Activated CD4-positive, alpha-beta memory T cell treated with anti-CD3 and anti-CD28 coated beads, Interleukin-2, amount 10 ng/mL, durations not matched to agents 7 days and 5 days (primary cell): ENCODE measurements at places on chromosomes 3 and 15.

DNA sequence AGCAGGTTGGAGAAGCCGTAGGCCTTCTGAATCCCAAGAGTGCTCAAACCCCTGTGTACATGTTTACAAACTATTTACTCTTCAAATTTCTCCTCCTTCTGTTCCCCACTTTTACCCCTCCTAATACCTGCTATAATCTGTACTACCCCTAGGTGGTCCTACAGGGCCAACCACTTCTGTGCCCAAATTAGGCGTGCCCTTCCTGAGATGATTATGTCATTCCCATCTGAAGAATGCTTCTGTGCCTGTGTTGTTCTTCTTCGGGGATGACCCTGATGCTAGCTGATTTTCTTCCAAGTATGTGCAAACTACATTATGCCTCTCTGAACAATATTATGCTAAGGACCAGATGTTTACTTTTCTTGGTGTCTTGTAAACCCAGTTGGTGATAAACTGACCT is 20.5 kb downstream of the RBP2 start:
- DNase-seq = no peak

DNA sequence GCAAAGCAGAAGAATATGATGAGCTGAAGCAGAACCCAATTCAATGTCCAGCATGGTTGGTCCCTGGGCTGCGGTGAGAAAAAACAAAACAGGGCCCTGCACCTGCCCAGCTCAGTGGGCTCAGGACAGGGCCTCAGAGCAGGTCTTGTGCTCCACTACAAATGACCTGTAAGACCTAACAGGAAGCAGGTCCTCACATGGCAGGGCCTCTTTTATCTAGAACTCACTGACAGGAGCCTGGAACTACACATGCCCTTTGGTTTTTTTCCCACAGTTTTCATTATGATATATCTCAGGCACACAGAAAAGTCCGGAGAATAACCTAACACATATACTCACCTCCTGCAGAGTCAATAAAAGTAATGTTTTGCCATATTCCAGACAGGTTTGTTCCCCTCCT is 38.4 kb downstream of the CCDC12 start:
- DNase-seq = no peak

DNA sequence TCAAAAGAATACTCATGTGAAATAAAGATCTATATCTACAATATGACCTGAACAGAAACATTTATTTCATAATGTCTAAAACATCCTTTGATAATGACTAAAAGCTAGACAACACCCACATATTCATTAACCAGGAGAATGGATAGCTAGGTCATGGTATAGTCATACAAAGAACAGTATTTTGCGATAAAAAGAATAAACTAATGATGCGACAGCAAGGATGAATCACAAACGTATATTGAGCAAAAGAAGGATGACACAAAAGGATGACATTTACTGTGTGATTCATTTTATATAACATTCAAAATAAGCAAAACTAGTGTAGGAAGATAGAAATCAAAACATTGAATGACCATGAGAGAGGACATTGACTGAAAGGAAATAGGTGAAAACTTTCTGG is 1233.1 kb downstream of the OTOL1 start:
- no peak for DNase-seq

- no peak for DNase-seq
These were observed 116.3 kb downstream of the KCNAB1 start for GRCh38 chr3:156236556-156237260.

DNA sequence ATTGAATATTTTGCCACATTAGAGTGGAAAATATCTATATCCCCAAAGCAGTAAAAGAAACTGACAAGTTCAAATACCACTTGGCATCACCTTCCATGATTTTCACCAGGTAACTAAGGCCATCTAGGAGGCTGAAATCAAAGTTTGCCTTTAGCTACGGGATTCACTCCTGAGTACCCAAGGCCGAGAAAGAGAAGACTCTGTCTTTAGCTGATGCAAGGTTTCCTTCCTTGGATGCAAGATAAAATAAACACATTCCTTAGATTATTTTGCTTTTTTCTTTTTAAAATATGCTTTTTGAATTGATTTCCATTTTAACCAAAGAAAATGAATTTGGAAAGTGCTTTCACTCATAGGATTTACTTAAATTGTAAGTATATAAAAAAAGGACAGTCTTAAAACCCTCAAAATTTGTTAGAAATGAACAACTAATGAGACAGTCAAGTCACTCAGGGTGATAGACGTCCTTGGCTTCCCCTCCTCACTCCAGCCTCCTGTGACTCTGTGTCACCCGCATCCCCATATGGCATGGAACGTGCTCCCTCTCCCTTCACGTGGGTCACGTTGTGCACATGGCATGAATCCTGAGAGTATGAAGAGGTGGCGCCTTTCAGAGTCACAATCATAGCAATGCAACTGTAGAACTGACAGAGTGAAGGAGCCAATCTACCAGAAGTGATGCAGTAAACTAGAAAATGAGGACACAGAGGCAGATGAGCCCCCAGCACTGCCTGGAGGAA is 148.4 kb downstream of the RTP4 start:
- no peak for DNase-seq
